Activated T-cell treated with anti-CD3 and anti-CD28 coated beads for 48 hours (primary cell): ENCODE measurements at places on chromosomes 12 and 14.

DNA sequence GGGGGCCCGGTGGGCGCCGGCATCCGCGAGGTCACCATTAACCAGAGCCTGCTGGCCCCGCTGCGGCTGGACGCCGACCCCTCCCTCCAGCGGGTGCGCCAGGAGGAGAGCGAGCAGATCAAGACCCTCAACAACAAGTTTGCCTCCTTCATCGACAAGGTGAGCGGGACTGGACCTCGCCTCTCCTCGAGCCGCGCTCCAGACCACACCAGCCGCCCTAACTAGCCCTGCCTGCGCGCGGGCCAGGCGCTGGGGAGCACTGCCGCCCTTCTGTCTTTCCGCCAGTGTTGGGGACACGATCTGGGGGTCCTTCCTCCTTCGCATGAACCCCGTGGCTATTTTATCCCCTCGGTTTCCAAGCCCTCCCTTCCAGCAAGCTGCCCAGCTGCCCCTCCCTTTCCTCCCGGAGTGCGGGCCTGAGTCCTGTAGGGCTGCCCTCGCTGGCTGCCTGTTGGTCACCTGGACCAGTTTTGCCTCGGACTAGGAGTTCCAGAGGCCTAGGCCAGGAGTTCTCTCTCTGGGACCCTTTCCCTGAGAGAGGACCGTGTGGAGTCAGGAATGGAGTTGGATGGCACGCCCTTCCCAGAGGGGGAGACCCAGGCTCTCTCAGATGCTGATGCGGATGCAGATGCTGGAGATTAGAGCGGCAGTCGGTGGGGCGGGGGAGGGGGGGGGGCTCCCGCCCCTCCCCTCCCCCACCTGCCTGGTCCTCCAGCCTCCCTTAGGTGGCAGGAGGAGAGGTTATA lies 592 bp downstream of the KRT7 start:
- no peak for DNase-seq

DNA sequence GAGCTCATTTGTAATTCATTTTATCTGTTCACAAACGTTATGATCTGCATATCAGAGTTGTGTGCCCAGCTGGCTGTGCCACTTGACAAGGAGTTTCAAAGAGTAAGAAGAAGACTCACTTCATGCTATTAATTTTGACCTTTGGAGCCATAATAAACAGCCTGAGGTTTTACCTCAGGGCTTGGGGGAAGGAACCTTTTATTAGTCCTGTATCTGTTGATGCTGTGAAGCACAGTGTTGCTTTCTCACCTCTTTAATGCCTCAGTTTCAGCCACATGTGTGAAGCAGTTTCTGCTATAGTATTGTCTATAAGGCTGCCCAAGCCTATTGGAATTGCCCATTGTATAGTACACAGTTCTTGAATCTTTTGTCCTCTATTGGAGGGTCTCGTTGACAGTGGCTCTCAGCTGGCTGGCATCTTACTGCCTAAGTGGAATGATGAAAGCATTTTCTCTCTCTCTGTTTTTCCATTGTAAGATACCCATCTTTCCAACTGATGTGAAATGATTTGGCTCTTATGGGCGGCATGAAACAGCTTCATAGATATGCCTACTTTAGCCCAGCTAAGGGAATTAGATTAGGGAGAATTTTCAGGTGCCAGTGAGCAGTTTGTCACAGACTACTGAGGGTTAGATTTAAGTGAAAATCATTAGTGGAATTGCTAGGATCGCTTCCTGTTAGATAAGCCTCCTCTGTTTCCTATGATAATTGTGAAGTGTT lies 34.7 kb downstream of the GPATCH2L start:
- DNase-seq = no peak

DNA sequence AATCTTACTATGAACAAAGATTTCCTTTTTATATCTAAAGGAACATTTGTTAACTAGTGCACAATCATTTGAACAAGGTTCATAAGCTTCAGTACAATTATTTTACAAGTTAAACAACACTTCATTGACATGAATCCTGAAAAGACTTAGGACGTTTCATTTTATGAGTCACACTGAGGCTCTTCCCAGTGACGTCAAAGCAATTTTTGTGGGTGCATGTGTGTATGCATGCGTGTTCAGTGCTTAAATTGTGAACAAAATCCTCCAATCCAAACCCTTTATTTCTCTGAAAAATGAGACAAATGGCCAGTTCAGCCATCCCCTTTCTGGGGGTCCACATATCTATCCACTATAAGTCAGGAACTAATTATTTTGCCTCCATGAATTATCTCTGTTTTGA lies 2.9 kb downstream of the LMNTD1 start:
- DNase-seq = no peak

DNA sequence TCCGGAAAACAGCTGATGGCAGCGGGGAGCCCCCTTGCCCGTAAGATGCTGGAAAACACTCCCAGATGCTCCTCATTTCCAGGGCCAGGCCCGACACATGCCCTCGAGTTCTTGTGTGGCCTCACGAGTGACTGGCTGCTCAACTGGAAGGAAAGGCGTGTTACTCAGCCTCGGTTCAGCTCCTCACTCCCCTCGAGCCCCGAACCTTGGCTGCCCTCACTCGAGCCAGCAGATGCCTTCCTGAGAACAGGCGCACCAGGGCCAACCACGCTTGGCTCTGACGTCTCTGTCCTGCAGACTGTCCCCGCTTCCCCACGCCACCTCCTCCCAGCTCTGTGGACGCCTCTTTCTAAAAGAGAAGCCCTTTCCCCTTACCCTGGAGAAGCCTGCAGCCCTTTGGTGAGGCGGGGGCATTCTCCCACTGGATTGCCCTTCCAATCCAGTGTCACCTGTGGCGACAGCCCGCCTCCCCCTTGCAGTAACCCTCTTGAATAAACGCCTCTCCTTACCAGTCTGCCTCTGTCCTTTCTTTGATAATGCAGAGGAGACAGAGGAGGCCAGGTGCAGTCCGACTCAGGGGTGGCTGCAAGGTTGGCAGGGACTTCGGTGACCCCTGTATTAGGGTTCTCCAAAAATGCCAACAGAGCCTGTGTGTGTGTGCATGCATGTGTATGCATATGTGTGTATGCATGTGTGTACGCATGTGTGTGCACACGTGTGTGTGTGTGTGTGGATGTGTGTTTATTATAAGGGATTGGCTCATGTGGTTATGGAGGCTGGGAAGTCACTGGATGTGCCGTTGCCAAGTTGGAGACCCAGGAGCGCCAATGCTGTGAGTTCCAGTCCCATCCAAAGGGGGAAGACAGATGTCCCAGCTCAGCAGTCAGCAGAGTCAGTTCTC lies 166.3 kb downstream of the KIF26A start:
- DNase-seq = no peak

DNA sequence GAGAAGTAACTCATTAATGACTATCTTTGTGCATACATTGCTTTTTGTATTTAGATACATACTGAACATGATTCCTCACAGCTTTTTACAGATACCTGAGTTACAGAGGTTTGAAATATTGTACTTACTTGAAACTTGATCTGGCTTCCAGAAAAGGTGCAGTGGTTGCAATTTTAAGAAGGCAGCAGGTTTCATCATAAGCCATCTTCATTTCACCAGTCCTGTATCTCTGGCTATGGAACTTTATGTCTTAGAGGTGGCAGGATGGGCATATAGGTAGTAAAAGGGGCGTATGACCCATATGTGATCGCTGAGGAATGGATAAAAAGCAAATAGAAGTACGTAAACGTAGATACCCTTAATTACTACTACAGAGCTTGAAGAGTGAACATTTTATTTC lies 13.7 kb downstream of the ZBTB1 start:
- DNase-seq = no peak

GRCh38 chr12:53499266-53500141 lies at the start of gene MAP3K12:
Gene MAP3K12 (minus strand): TSS chr12:53499458. CDS start chr12:53487391, 12,067 bp downstream.
- DNase-seq = peak; percentile 48

DNA sequence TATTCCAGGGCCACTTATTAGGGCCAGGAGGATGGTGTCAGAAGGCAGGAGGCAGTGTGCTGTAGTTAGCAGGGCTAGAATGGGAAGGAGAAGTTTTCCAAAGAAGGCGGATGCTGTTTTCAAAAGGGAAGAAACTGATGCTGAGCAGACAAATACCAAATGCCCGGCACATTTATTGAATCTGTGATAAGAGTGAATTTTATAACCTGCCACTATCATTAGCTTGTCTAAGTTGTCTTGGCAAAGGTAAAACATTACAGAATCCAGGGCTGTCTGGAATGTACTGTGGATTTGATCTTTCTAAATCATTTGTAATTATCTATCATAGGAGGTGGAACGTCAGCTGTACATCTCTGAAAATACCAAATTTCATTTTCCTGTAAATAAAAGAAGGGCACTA lies 40.8 kb downstream of the NDUFA12 start:
- DNase-seq = no peak

GRCh38 chr12:113222730-113223531 lies 1.7 kb downstream of the TPCN1 start:
- no peak for DNase-seq

DNA sequence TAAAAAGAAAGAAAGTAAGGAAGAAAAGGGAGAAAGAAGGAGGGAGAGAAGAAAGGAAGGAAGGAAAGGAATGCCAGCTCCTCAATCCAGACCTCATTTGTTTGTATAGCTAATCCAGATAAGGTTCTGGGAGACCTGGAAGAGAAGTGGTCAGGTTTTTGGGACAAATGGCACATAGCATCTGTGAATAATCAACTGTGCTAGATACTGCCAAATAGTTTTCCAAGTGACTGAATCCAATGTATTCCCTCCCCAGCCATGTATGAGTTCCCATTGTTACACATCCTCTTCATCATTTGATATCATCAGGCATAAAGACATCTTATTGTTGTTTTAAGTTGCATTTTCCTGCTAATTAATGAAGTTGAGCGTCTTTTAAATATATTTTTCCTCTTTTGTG lies 18.6 kb upstream of the PTGR2 start:
- DNase-seq = no peak

GRCh38 chr14:104900639-104901512 lies 23.8 kb upstream of the PLD4 start:
- no peak for DNase-seq

GRCh38 chr12:10395390-10395998 lies 5.7 kb upstream of the KLRK1 start:
- no peak for DNase-seq

GRCh38 chr12:44960856-44961255 lies 84.7 kb upstream of the NELL2 start:
- no peak for DNase-seq

DNA sequence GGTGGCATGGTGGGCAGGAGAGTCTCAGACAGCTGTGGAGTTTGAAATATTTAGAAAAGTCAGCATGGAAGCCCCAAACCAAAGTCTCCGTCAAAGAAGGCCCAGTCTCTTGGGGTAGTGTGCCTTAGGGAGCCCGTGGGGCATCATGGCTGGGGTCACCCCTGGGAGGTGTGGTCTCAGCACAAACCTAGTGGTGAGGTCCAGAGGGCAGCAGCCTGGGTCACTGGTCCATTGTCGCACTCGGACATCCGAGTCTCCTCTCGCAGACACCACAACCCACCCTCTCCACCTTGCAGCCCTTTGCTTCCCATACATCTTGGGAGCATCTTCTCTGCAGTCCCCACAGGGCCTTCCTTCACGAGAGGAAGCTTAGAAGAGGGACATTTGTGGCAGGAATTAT lies 588.0 kb upstream of the TMEM132C start:
- no peak for DNase-seq

DNA sequence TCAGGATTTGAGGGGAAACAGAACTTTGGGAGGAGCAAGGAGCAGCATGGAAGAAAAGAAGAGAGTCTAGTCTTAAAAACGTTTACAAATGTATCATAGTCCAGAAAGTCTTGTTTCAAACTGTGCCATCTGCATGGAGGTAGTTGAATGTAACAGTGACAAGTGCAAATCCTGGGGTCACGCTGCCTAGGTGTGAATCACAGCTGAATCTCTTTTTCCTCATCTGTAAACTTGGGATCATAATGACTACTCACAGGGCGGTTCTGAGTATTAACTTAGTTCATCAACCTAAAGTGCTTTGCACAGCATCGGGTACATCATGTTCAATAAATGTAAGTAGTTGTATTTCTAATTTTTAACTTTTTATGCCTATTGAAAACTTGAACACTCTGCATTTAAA lies 208.5 kb downstream of the CHST11 start:
- DNase-seq = no peak

- no peak for DNase-seq
These were observed 20.4 kb downstream of the CMKLR1 start for GRCh38 chr12:108318472-108319275.

- DNase-seq = no peak
These were observed 8.6 kb upstream of the C12orf50 start for GRCh38 chr12:88037770-88038169.

DNA sequence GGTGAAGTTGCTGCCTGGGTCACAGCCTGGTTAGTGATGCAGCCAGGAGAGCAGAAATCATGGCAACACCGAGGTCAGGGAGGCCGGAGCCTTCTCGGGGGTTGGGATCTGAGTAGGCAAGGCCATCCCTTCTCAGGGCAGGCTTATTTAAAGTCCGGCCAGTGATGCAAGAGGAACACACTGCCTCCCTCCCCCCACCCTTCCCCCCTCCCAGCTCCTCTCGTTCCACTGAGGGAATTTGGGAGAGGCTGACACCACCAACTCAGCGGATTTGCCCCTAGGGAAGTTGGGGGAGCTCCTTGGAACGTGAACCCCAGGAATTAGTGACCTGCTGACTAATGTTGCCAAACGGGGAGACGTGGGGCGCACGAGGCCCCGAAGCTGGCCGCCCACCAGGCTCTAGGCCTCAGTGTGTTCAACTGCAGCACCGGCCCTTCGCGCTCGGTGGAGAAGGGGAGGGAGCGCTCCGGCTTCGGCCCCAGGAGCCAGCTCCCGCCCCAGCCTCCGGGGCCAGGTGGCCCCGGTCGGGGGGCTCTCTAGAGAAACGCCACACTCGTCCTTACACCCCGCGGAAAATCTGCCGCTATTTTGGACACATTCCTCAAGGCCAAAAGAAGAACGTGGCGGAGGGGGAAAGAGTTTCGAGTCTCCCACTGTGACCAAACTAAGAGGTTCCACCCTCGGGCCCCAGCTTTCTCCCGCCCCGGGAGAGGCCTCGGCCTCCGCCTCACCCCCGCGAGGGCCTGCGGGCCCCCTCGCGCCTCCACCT lies 1.6 kb downstream of the CTDSP2 start:
- DNase-seq = peak; percentile 24

DNA sequence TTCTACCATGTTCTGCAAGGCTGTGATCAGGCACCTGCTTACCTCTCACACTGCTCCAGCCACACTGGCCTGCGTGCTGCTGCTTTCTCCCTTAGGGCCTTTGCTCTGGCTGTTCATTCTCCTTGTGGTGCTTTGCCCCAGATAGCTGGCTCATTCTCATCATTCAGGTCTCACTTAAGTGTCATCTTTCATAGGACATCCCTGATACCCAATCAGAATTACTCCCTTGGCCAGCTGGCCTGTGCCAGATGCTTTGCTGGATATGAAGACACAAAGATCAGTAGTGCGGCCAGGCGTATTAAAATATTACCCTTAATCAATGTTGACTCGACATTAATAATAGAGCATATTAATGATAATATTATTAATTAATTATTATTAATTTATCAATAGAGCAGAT lies 143.8 kb upstream of the FGD4 start:
- no peak for DNase-seq

DNA sequence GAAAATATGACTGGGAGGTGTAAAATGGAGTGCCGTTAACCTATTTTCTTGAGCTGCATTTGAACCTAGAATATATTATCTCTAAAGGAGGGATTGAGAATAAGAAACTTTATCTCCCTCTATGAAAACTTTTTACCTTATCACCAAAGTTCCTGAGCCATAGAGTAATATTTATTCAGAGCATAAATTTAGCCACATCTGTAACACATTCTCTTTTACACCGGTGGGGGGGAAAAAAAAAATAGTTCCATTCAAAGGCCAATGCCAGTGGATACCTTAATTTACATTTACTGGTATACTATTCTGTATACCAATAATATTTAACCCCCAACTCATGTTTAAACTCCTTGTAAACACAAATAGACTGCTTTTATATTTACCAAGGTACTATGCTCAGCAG lies 21.7 kb downstream of the CERS5 start:
- DNase-seq = no peak
